ENCODE measurements at places on chromosomes 13 and 19. TPM values are rescaled to one million over a fixed set of nuclear protein-coding genes. Genes with fewer than 3 reads are reported as not detected.

DNA sequence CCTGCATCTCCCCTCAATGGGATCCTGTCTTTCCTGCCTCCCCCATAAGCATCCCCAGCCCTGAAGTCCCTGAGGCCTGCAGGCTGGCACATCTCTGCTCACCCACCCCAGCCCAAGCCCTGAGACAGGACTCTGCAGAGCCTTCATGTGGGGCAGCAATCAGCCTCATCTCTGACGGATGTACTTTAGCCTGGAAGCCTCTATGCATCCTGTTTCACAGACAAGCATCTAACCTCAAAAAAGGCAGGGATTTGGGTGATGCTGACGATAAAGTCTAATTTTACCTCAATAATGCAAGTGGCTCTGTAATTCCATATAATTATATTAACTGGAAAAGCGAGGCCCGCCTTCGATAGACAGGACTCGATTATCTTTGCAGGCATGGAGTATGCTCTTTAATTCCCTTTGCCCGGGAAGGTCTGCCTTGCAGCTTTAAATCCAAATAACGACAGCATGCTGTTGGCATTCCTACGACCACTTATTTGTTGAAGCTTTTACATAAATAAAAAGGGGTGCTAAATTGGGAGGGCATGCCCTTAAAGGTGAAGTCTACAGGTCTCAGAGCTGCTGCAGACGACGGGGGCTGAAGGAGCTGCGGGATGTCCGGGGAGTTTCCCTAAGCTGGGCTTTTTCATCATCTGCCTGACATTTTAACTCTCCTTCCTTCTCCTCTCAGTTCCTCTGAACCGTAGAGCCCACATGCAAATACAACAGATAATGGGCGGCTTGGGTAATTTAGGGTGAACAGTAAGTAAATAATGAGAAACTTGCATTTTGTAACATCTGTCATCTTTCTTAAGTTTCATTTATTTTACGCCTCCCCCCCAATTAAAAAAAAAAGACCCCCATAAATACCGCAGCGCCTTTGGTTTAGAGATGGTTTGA is 211.5 kb downstream of the URI1 start:
- no peak overlapping the region for H3K4me3 ChIP-seq
- peaks cover 2% of the 10 kb centered on the region for H3K27me3 ChIP-seq
- no peaks in the 10 kb centered on the region for H3K36me3 ChIP-seq
- H3K4me1 ChIP-seq = no peaks in the 10 kb centered on the region
- H3K27ac ChIP-seq = no peak overlapping the region
- no peak for DNase-seq

GRCh38 chr13:48210178-48210577 is 22.8 kb upstream of the ITM2B start:
- H3K36me3 ChIP-seq = peaks cover 5% of the 10 kb centered on the region
- peaks cover 8% of the 10 kb centered on the region for H3K4me1 ChIP-seq
- DNase-seq = no peak
- H3K27ac ChIP-seq = no peak overlapping the region

- peaks cover under 1% of the 10 kb centered on the region for H3K36me3 ChIP-seq
- no peak overlapping the region for H3K27ac ChIP-seq
- no peaks in the 10 kb centered on the region for H3K27me3 ChIP-seq
- no peak for DNase-seq
- H3K4me1 ChIP-seq = peaks cover 8% of the 10 kb centered on the region
These were observed 4.6 kb upstream of the FXYD3 start for GRCh38 chr19:35110974-35111373.

PRTN3 gene
- total RNA-seq = not detected

DNA sequence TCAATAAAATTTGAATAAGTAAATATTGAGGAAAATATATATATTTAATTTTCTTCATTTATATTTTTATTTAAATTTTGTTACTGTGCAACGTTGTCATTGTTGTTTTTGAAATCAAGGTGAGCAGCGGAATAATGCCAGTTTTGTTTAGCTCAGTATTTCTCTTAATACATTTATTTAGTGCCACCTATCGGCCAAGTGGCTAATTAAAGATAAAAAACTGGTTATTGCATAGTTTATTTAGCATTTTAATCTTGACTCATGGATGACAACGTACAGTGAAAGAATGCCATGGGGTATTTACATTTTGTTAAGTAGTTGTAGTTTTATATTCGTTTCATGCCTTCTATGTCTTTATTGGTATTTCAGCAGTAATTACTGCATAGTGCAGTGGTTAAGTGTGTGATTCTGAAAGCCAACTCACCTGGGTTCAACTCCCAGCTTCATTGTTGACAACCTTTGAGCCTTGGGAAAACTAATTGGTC is 265.9 kb downstream of the MYO16 start:
- H3K4me3 ChIP-seq = no peak overlapping the region
- DNase-seq = no peak
- no peaks in the 10 kb centered on the region for H3K36me3 ChIP-seq
- no peak overlapping the region for H3K27ac ChIP-seq
- H3K4me1 ChIP-seq = peaks cover 13% of the 10 kb centered on the region
